K562 (cell line): ENCODE measurements at places on chromosomes 12 and 14. TPM values are rescaled to one million over a fixed set of nuclear protein-coding genes. Genes with fewer than 3 reads are reported as not detected.

DNA sequence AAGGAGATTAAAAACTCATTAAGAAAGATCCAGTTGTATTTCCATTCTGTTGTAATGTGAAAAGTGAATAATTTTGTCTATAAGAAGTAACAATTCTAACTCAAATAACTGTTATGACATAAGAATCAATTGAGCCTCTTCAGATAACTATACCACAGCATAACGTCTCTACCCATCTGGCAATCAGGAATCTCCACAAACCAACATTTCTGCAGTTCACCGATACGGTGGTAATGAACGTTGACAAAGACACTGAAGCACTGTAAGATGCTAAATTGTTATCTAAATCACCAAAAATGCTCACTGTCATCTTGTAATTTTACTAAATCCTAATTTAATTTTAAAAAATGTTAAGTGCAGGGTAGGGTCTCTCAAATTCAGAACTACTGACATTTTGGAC lies 130.9 kb upstream of the USP15 start:
- no peak for DNase-seq

BEGAIN gene
- polyA plus RNA-seq = 0.62 and 1.7 TPM in 2 replicates

- no peak for DNase-seq
These were observed 274.2 kb downstream of the TTC6 start for GRCh38 chr14:37869633-37870032.

DNA sequence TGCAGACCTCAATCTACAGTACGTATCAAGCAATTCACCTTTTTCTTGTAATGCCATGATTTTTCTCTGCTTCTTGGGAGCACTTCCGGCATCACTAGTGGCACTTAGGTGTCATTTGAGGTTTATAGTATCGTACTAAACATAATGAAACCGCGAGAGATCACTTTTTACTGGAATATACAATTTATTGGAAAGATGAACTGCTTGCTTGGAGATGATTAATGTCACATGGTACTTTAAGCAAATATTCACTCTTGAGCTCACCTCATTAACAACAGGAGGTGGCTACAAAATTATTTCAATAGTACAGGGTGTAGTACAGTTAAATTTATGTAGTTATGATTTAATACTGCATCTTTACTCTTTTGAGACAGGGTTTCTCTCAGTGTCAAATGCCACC lies 11.5 kb downstream of the FUT8 start:
- no peak for DNase-seq

- no peak for DNase-seq
These were observed 520.5 kb downstream of the GLT1D1 start for GRCh38 chr12:129373746-129374145.

- DNase-seq = no peak
These were observed 1.1 kb downstream of the PPP4R4 start for GRCh38 chr14:94175011-94175745.

DNA sequence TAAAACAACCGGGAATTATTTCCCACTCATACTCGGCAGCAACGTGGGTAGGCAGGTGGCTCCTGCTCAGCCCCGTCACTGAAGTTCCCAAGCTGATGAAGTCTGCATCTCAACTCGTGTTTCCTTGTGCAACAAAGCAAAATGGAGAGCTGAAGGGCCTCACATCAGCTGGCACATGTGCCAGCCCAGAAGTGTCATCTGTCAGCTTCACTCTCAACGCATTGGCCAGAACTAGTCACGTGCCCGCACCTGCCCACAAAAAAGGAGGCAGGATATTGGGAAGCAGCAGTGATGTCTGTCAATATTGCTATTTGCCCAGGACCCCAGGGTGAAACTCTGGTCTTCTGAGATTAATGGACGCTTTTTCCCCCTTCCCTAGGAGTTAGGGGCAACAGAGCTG lies 344.0 kb downstream of the BCL11B start:
- no peak for DNase-seq
